ENCODE measurements at places on chromosomes 4 and X.
A peak's percentile ranks its signal among the peaks of the same experiment; 100 is the strongest.

- no peak for DNase-seq
Measured at GRCh38 chrX:123487236-123487635, 245.6 kb downstream of the THOC2 start.

GRCh38 chr4:48899432-48899749, 7.2 kb downstream of the OCIAD2 start:
- no peak for DNase-seq

- no peak for DNase-seq
Measured at GRCh38 chr4:76447393-76447851, 12.4 kb downstream of the SHROOM3 start.

DNA sequence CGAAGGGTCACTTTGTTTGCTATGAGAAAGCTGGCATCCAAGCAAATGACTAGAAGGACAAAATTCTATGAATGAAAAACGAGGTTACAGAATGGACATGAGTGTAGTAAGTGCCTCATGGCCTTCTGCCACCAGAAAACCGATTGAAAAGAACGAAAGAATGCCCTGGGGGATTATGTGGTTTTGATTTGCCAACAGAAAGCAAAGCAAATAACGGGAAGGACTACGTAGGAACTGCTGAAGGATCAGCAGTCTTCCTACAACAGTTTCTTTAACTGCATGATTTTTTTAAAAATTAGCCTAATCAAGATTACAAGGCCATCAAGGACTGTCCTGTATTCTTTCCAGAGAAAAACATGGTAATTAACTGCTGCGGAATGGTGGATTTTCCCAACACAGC, 50.6 kb downstream of the NRK start:
- DNase-seq = no peak

DNA sequence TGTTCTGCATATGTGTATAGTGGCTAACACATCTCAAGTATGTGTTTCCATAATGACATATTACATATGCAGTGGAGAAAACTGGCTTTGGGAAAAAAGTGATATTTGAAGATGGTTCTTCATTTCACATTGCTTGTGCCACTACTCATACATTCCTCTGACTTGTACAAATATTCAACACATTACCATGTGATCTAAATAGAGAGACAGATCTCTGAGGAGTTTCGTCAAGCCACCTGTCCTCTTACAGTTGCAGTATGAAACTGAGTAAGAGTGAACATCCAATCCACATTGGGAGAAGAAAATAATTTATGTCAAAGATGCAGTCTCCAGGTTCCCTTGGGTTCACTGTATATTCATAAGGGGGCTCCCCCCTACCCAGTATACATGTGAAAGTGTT, 123.9 kb downstream of the KDR start:
- no peak for DNase-seq

- DNase-seq = peak; percentile 10
Measured at GRCh38 chrX:141176586-141177451, at the start of gene LDOC1. LDOC1 (minus strand) TSS chrX:141177129; CDS start chrX:141177021, 108 bp downstream.

- DNase-seq = no peak
Measured at GRCh38 chrX:132738951-132739350, 219.5 kb downstream of the HS6ST2 start.

DNA sequence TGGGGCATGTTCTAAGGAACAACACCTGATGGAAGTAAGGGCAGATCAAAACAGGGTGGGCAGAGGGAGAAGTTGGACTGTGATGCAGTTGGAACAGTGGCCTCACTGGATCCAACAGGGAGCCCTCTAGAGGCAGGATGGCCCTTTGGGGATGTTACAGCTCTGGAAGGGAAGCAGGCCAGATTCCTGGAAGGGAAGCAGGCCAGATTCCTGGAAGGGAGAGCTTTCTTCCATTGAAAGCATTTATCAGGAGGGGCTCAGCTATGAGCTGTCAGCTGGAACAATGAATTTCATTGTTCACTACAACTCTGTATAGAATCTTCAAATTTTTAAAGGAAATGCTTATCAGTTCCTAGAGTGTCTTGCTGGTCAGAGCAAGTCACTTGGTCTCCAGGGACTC, 17.7 kb downstream of the IL15 start:
- DNase-seq = no peak

GRCh38 chr4:154643493-154643892, 31.0 kb upstream of the FGG start:
- DNase-seq = no peak

- peak; percentile 54 for DNase-seq
Measured at GRCh38 chr4:120052856-120053255, 13.8 kb downstream of the MAD2L1 start.

DNA sequence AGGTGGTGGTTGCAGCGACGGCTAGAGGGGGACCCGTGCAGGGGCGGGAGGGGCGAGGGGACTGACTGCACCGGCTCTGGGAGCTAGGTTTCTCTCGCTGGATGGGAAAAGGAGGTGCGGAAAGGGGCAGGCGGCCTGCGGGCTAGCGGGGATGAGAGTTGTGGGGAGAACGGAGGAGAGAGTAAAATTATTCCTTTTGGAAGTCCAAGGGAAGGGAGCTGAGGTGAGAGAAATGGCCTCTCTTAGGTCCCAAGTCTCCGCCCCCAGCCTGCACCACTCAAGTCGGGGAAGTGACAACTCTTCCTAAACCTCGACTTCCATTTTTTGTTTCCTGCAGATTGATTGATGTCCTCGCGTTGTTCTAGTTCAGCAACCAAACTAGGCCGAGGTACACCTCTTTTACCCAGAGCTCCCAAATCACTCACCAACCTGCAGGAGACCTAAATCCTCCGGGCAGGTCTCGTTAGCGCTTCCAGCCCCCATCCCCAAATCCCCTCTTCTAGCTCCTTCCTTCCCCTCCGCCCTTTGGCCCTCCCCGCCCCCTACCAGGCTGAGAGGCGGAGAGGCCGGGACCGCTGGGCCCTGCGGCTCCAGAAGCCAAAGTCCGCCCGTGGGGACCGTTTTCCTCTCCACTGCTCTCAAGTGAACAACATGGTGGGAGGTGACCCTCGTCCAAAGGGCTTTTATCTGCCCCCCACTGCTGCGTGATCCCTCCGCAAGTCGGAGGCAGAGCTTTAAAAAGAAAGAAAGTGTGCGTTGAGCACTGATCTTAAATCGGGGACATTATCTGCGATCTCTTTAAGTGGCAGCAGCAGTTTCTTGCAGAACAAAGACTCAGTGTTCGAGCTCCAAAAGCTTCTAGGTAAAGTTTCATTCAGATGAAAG, 7.3 kb downstream of the PITX2 start:
- DNase-seq = no peak

DNA sequence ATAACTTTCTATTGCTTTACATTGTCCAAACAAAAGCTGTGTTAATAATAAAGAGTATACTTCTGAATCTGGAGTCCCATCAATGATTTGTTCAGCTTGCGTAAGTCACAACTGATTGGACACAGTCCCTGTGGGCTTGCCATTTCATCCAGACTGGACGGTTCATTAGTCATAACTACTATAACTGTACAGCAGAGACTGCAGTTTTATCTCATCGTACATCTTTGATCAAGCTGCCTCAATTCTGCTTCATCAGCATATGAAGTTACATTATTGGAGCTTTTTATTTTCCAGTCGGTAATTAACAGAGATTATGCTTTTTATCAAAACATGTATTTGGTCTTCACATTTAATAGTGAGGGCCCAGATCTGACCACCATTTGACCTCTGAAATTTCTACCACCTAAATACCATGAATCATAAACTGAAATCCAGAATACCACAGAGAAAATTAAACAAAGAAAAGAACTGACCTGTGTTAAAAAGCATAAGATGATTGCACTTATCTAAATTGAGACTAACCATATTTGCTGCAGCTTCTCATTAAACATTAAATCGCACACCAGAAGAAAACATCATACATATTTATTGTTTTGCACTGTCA, 12.5 kb upstream of the MAB21L2 start:
- DNase-seq = no peak

- DNase-seq = no peak
Measured at GRCh38 chrX:100819534-100819836, 706 bp upstream of the CSTF2 start.

DNA sequence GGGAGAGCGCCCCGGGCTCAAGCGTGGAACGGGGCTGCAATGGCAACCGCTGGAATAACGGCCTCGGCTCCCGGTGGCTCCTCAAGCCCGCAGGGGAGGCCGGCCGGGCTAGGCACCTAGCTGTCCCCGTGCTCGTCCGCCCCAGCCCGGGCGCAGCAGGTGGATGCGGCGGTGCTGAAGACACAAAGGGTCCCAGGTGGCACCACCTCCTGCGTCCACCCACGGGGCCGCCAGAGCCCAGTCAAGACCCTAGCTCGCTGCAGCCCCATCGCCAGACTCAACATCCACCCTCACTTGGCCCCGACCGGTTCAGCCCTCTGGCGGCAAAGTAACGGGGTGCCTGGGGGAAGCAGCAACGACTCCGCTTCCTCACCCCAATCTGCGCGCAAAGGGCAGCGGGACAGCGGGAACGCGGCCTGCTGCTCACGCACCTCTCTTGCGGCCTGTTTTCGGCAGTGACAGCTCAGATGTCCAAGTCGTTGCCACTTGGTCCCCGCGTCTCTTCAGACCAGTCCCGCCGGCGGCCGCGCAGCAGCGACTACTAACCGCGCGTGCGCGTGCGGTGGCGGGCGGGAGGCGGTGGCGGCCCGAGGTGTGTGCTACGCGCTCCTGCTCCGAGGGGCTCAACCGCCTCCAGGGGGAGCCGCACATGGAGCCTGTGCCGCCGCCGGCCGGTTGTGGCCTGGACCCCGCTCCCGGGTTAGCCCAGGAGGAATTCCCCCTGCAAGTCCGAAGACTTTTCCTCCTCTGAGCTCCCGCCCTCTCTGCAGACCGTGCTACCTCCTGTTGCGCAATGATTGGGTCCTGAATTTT, at the start of gene CLGN:
Gene CLGN (minus strand): TSS at position 543 of the 813 bp plus-strand sequence. CDS start 14,570 bp downstream, outside the sequence.
- DNase-seq = no peak

GRCh38 chr4:185395238-185395955, at the start of gene LRP2BP:
LRP2BP (minus strand) TSS chr4:185395924; CDS start chr4:185378186, 17,738 bp downstream.
- DNase-seq = no peak

DNA sequence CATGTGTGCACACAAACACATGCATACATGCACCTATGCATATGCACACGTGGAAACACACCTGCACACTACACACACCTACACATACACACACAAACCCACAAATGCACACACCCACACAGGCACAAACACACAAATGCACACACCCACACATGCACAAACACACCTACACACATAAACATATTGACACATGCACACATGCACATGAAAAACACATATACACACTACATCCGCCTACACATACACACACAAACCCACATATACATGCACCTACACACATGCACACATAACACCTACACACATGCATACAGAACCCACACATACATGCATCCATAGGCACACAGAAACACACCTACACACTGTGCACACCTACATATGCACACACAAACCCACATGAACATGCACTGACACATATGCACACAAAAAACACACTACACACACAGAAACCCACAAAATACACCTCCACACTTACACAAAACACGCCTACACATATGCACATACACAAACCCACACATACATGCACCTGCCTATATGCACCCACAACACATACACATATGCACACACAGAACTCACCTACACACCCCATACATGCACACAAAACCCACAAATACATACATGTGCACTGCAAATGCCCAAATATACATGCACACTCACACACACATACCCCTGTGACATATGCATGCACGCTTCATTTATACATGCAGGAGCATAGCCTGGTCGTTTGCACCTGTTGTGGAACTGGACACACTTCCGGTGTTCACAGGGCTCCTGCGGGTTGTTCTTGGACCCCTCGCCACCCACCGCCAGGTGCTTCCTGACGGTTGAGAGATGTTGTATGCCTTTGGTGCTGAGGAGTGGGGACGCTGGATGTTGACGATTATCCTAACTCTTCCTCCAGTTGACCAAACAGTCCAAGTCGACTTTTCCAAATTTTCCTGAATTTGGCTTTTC, 22.1 kb downstream of the CD99 start:
- no peak for DNase-seq

DNA sequence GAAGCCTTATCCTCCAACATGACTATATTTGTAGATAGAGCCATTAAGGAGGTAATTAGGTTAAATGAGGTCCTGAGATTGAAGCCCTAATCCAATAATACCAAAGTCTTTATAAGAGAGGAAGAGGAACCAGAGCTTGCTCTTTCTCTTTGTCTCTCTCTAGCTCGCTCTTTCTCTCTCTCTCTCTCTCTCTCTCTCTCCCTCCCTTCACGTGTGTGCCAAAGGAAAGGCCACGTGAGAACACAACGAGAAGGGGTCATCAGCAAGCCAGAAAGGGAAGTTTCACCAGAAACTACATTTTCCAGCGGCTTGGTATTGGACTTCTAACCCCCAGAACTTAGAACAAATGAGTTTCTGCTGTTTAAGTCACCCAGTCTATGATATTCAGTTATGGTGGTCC, 1540.5 kb downstream of the C4orf33 start:
- DNase-seq = no peak

- DNase-seq = no peak
Measured at GRCh38 chr4:8338351-8338961, 68.9 kb downstream of the HTRA3 start.

DNA sequence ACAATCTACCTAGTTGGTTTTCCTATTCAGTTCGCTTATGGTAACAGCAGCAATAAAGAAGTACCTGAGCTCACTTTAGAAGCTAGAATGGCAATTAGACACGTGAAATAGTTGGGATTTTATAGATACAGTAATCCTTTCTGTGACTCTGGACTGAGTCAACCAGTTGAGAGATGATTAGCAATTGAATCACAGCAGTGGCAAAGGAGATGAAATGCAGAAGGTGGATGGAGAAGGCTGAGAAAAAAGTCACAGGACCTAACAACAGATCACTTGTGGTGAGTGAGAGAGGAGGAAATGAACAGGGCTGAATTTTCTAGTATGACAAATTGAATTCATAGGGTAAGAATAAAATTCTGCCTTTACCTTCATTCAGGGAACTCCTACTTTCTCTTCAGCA, 197.1 kb upstream of the MAGEB18 start:
- DNase-seq = no peak

GRCh38 chr4:55444827-55445226, 49.1 kb downstream of the TMEM165 start:
- no peak for DNase-seq

GRCh38 chr4:163688856-163689255, 194.4 kb downstream of the TMA16 start:
- DNase-seq = no peak

DNA sequence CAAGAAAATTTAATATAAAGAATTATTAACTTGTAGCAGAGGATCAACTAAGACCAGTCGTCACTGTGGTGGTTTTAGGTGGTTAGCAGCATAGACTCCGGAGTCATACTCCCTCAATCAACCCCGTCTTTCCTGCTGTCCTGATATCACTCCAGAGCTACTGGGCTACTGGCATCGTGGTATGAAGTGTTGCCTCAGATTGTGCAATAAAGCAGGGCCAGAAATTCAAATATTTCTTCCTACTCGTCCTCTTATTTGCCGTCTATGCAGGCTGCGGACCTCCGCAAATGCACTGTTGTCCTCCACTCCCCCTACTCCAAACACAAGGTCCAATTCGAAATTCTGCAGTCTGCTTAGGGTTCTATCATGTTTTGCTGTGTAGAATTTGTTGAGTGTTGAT, 1.2 kb upstream of the MAGEA10 start:
- DNase-seq = no peak

All from GM04503 (cell line).